ENCODE measurements at places on chromosomes 5 and 9.
A peak's percentile ranks its signal among the peaks of the same experiment; 100 is the strongest.

DNA sequence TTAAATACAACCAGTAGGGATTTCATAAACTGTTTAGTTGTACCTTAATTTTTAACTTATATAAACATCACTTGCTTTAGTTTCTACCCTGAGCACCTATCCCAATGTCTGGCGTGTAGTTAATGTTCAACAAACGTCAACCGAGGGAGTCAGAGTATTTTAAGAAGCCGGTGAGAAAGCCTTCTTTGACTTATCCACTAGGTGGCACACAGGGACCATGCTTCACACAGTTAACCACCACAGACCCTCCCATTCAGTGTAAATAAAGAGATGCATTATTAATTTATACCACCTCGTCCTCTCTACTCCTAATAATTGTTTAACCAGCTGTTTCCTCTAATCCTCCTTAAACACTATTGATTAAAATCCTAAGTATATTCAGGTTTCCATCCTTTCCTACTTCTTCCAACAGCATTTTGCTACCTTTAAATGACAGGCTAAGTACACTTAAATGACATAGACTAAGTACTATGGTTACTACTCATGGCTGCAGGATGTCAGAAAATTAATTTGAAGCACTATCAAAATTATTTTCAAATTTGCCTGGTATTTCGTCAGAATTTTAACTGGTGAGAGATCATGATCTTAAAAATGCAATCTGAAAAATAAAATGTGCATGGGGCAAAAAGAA lies 2.3 kb downstream of the HAPLN1 start:
- DNase-seq = peak; percentile 57

DNA sequence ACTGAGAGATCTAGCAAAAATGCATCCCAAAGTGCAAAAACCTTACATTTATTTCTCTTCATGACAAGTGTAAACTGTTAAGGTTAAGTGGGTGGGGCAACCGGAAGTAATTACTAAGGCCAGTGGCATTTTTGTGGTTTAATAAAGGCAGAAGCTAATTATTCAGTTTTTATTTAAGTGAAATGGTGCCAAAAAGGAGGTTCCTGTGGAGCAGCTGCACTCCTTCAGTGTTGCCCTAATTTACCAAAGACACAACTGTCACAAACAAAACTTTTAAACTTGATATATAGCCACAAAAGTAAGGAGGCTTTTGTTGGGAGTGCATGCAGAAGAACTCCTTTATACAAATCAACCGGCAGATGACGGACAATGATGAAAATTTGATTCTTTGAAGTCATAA lies 81.6 kb downstream of the NDUFS4 start:
- DNase-seq = no peak

- no peak for DNase-seq
These were observed 586.0 kb downstream of the EBF1 start for GRCh38 chr5:158513490-158514318.

GRCh38 chr5:131619102-131619501 lies 15.9 kb downstream of the RAPGEF6 start:
- DNase-seq = no peak

- DNase-seq = peak; percentile 93
These were observed at the start of gene JAKMIP2 for GRCh38 chr5:147782110-147783028. JAKMIP2 (minus strand) TSS chr5:147782728; CDS start chr5:147671806, 110,922 bp downstream.

- no peak for DNase-seq
These were observed 262.3 kb downstream of the HSPA4 start for GRCh38 chr5:133314086-133314485.

GRCh38 chr5:170495825-170496661 lies 7.8 kb upstream of the KCNIP1 start:
- DNase-seq = no peak

DNA sequence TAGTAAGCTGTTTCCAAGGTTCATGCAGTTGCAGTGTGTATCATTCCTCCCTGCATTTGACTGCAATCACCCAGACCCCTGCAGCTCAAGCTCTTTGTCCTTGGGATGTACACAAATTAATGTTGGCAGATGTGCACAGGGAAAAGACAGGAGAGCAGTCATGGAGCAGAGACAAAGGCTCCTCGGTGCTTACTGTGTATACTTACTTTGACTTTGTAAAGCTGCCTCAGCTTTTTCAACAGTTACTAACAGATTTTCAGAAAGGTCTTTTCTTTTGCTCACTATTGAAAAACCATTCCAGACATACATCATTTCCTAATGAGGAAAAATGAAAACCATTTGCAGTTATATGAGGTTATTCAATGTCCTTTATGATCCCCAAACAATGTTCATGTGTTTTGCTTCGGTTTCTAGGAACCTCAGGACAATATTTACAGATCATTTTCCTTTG lies 124.9 kb downstream of the TTC39B start:
- DNase-seq = peak; percentile 72

DNA sequence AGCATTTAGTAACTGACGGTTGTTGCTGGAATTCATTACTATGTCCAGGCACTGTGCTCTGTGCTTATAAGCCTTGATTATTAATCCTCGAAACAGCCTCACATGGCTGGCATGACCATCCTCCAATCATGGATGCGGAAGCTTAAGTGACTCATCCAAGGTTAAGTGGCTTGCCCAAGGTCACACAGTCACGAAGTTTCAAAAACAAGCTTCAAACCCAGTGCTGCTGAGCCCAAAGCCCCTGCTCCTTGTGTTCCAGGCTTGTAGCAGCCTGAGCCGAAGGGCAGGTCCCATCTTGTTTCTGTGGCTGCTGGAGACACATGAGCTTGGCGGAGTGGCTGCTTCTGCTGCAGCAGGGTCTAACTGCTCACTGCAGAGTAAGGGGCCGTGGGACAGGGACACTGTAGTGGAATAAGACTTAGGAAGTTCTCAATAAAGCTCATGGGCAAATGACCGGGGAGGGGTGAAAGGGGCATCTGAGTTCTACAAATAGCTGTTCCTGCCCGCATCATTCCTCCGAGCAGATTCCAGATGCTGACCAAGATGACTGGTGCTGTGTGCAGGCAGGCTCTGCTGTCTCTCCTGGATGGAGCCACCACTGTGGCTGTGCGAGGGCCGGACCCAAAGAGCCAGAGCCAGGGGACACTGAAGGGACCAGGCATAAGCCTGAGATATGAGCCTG lies 32.4 kb downstream of the WHRN start:
- peak; percentile 23 for DNase-seq

DNA sequence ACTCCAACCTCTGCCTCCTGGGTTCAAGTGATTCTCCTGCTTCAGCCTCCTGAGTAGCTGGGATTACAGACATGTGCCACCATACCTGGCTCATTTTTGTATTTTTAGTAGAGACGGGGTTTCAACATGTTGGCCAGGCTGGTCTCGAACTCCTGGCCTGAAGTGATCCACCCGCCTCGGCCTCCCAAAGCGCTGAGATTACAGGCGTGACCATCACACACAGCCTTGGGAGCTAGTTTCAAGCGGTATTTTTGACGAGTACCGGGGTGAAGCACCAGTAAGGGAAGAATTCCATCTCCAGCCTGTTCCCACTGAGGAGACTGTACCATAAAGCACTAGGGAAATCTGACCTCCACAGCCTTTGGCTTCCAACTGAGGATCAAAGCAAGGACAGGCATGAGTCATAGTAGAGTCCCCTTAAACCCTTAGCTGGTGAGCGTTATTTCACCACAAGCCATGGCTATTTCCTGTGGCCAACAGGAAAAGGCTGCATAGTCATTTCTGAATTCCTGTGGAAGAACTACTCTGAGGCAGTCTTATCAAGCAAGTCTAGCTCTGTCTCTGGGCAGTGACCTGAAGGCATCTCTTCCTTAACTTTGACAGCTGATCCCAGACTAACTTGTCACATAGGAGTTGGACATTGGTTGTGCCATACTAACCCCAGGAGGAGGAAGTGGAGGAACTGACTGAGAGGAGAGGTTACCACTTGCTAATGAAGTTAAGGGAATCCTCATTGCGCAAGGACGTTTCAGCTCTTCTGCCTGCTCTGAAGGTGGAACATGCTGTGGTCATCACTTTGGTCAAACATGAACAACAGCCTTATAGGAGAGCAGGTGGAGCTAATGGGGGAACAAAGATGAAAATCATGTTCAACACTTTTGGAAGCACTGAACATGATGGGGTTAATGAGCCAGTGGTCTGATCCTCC lies 85.8 kb upstream of the DMRT1 start:
- no peak for DNase-seq

- peak; percentile 78 for DNase-seq
These were observed 57.4 kb upstream of the PLPP6 start for GRCh38 chr9:4604678-4605095.

- DNase-seq = peak; percentile 16
These were observed 22.1 kb upstream of the NDST1 start for GRCh38 chr5:150485693-150486401.

DNA sequence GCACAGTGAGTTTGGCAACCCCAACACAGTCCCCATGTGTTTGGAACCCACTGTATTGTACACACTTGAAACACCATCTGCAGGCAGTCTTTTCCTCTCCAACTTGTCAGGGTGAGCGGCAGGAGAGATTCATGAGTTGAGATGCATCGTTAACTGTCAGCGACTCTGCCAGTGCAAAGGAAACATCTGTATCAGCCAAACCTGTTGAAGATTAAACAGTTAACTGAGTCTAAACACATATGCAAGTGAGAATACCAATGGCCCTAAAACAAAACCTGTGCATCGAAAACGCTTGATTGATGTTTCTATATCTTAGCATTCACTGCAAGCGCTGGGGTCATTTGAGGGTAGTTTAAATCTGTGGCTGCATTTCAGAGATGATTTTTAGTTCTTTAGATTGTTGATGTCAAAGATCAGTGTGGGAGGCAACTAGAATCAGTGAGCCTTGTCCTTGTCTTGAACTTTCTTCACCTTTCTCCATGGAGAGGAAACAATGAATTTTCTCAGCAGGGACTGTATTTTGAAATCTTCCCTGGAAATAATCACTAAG lies 41.3 kb upstream of the PAM start:
- peak; percentile 42 for DNase-seq

DNA sequence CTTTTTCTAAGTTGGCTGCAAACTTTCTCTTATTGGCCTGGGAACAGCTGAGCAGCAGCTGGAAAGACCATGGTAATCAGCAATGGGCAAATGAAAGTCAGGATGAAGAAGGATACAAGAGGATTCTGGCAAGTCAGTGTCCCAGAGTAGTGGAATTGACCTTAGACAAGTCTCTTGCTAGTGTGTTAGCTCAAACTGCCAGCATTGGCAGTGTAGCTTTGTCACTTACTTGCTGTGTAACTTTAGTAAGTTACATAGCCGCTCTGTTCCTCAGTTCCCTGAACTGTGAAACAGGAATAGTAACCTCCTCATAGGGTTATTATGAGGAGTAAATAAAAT lies 3.6 kb downstream of the ALDH1A1 start:
- no peak for DNase-seq

- DNase-seq = no peak
These were observed 87.7 kb downstream of the AUH start for GRCh38 chr9:91273853-91274552.

GRCh38 chr9:129382281-129383018 lies 204.4 kb upstream of the IER5L start:
- DNase-seq = no peak

DNA sequence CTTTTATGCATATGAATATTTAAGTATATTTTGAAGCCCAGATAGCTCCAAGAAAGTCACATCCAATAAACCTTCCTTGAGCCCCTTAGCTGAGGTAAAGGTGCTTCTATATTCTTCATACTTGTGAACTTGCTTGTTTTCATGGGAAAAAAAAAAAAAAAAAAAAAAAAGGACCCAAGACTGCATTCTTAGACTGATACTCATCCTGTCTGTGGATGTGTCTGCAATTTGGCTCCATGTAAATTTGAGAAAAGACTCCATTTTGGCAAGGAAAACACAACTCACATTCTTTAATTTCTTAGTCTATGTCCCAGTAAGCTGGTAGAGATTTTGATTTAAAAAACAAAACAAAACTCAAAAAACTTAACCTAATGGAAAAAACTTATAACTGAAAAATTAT lies 238.3 kb downstream of the FBXL17 start:
- DNase-seq = no peak

GRCh38 chr5:139668924-139669661 lies 20.9 kb downstream of the CXXC5 start:
- peak; percentile 10 for DNase-seq

DNA sequence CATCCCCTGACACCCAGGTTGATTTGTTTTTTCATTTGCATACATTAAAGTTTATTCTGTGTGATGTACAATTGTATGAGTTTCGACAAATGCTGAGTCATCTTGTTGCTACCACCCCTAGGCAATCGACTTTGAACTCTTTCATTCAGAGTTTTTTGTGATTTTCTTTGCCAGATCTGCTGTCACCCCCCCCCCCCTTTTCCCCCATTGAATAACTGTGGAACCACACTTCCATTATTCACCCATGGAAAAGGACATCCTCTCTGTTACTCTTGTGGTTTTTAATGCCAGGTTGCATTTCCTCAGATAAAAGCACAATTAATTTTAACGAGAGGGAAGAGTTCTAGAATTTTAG lies 13.7 kb upstream of the FAM120AOS start:
- DNase-seq = no peak
